OCI-M1 (cell line): ENCODE measurements at places on chromosomes 2 and 18.

DNA sequence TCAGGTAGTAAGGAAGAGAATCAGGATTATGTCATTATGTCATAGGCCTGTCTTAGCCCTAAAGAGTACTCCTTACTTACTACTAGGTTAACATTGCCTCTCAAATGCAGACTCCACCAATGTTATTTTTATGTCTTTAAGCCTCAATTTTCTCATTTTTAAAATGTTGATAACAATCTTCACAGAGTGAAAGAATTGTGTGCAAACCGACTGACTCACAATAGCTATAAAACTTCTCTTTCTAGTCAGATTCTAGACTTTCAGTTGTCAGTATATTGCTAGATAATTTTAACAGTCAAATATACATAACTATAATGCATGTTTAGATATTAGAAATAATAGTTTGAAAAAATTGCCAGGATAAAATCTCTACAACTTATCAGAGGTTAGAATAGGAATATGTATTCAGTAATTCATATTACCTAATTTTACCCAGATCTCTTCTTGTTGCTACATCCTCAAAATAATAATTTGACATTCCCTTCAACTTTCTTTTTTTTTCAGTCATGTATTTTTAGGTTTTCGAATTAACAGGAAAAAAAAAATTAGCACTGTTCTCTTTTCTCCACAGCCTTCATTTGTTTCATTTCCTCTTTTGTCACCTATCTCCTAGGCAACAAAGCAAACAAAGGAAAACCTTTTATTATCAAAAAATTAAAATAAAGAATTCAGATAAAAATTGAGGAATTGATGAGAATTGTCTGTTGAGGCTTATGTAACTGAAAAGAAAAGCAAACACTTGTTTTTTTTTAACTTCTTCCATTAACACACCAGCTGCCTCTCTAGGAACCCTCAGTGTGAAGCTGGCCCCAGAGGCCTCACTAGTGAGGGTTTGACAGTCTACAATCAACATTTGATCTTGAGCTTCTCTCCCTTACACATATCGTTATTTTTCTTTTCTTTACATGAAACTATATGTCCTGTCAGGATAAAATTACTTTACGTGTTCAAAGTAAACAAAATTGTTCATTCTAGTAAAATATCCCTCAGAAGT is 279.0 kb downstream of the CALCRL start:
- peak; percentile 34 for DNase-seq

DNA sequence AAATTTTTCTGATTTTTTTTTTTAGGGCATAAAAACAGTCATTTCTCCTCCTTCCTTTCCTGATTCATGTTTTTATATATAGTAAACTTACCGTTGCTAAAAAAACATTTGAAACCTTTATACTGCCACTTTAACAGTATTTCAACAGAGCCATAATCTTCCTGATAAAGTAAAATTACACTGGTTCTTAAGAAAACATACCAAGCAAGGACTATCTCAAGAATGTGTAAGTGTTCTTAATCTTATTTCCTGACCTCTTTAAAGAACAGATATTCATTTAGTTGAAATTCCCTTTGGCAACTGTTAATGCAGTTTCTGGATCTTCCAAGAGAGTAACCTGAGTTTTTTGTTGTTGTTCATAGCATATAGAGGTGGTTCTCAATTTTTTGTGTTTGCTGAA is 26.6 kb upstream of the COLEC12 start:
- no peak for DNase-seq

DNA sequence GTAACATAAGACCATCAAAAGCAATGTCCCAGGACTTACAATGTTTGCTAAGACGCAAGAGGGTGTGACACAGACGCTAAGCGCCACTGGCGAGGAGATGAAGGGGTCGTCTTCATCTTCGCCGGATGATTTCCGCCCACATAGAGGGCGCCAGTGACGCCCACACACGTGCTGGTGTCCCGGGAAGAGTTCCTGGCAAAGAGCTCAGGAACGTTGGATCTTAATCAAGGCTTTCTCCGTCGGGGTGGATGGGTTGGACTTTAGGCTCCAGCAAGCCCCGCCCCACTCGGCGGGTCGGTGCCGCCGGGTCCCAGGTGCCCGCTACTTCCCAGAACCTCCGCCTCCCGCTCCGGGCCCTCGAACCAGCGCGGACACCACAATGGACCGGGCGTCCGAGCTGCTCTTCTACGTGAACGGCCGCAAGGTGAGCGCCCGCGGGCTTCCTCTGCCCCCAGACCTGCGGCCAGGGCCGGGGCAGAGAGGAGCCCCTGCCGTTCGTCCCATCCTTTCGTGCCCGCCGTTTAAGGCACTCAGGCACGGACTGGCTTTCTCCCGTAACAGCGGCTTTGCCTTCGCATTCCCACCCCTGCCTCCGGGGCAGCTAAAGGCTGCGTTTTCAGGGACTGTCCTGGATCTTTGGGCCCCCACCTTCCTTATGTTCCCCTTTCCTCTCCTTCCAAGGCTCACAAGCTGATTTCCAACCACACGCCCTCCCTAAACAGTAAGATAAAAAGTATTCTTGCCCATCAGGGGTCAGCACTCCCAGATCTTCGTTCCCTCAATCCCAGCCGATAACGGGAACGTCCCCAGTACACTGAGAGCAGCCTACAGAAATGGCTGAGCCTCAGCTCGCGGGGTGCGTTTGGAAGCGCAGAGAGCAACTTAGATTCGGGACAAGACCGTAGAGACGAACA is at the start of gene AOX1:
TSS of gene AOX1 (plus strand) at position 285 of the 914 bp plus-strand sequence. CDS start at position 380, 95 bp downstream.
- no peak for DNase-seq

DNA sequence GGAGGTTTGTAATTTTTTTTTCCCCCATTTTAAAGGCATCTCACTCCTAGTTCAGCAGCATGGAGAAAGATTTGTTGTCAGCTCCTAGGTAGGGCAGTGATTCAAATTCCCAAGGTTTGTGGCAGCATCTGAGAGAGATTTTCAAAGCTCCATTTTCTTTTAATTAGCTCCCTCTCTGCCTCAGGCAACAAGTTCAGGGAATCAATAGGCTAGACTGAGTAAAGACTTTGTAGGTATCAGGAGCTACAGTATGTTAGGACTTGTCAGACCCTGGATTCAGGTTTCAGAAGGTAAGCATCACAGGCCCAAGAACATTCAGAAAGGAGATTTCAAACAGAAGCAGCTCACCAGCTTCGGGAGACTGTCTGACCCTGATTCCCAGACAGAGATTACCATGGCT is 273.3 kb upstream of the ERBB4 start:
- no peak for DNase-seq

DNA sequence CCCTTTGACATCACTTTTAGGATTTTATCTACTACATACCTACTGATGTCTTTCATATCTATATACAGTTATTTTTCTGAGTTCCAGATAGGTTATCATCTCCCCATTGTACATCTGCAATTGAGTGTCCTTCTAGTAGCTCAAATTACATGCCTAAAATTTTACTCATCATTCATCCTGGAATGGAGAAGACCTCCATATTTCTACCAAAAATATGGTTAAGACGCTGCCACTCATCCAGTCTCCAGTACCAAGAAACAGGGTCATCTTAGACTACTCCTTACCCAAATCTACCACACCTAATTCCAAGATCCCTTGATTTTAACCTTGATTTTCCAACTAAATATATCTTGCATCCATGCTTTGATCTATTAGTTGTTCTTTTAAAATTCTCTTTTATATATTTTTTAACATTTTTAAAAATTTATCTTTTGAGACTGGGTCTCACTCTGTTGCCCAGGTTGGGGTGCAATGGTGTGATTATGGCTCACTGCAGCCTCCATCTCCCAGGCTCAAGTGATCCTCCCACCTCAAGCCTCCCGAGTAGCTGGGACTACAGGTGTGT is 8.6 kb upstream of the CKAP2L start:
- DNase-seq: no peak

GRCh38 chr18:607930-608329 is 11.1 kb downstream of the CLUL1 start:
- no peak for DNase-seq

- no peak for DNase-seq
Observed at GRCh38 chr2:118822572-118822971, 24.9 kb downstream of the EN1 start.

- DNase-seq: no peak
Observed at GRCh38 chr2:126187668-126188067, 468.3 kb upstream of the GYPC start.

- DNase-seq: no peak
Observed at GRCh38 chr2:64610316-64610855, 43.3 kb downstream of the SERTAD2 start.

GRCh38 chr2:215970425-215970824 is 42.9 kb downstream of the MREG start:
- DNase-seq: no peak
